Fibroblast of villous mesenchyme (primary cell): ENCODE measurements at places on chromosomes 7 and 10. TPM values are rescaled to one million over a fixed set of nuclear protein-coding genes. Genes with fewer than 3 reads are reported as not detected.

Gene LRRN3
- total RNA-seq, result 0.64 and 0.86 TPM in 2 replicates

DNA sequence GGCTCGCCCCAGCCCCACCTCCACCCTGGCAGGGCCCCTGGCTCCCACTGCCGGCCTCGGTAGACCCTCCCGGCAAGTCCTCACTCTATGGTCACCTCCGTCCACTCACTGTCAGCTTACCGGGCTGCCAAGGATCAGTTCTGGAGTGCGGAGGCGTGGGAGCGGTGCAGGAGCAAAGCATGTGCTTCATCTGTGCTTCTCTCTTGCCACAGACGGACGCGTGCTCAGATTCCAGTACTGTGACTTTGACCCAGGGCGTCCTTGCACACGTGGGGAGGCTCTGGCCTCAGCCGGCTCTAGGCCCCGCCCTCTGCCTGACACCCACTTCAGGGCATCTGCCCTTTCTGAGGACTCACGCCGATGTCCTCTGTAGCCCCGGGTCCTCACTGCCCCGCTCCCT lies 547.5 kb upstream of the FOXK1 start:
- no peak for DNase-seq

GRCh38 chr7:30932562-30932961 lies 20.9 kb downstream of the AQP1 start:
- DNase-seq, result no peak

Gene CYP26A1
- total RNA-seq, result under 0.01 TPM in 1 of 2 replicates, not detected in the other

GRCh38 chr7:56099653-56100052 lies 6.6 kb downstream of the CHCHD2 start:
- no peak for DNase-seq

Gene EN2
- under 0.01 TPM in 1 of 2 replicates, not detected in the other for total RNA-seq

DNA sequence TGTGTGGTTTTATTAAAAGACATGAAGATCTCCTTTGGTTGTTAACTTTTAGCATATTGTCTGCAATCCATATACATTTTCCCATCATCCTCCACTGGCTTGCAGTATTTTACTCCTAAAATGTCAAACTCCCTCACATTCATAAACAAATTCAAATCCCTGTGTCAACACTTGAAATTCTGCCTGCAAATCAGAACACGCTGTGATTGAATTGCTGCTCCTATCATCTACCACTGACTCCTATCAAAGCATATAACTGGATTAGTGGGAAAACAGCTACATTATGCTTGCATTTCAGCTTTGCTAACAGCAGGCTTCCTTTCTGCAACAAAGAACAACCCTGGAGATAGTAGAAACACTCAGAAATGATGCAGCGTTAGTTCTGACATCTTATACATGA lies 281.8 kb upstream of the HGF start:
- peak; percentile 53 for DNase-seq

GRCh38 chr10:49112851-49113250 lies 2.5 kb downstream of the VSTM4 start:
- DNase-seq, result no peak

GRCh38 chr10:21364196-21365114 lies 161.0 kb downstream of the SKIDA1 start:
- peak; percentile 72 for DNase-seq

- no peak for DNase-seq
These were observed 157.1 kb downstream of the GPAM start for GRCh38 chr10:112026438-112026837.

DNA sequence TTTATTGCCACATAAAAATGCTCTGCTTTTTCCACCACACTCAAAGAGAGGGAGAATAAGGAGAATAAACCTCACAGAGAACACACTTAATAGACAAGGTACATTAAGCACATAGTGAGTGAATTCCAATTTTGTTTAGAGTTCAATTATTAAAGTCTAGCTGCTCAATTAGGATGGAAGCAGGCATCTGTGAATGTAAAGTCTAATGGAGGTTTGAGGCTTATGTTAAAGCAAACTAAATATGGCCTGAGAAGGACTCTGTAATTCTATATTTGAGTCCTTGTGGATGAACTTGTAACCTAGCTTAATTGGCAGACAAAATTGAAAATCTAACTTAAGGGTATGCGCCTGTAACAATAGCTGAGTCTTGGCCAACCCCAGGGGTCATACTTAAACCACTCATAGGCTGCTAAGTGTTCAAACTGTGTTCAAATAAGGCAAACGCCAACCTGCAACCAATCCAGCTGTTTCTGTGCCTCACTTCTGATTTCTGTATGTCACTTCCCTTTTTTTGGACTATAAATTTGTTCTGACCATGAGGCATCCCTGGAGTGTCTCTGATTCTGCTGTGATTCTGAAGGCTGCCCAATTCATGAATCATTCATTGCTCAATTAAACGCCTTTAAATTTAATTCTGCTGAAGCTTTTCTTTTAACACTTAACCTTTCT lies 31.3 kb upstream of the NME8 start:
- no peak for DNase-seq
